ENCODE measurements at places on chromosomes 5 and 9.

GRCh38 chr5:103889500-103890209, 327.1 kb upstream of the NUDT12 start:
- DNase-seq: no peak

DNA sequence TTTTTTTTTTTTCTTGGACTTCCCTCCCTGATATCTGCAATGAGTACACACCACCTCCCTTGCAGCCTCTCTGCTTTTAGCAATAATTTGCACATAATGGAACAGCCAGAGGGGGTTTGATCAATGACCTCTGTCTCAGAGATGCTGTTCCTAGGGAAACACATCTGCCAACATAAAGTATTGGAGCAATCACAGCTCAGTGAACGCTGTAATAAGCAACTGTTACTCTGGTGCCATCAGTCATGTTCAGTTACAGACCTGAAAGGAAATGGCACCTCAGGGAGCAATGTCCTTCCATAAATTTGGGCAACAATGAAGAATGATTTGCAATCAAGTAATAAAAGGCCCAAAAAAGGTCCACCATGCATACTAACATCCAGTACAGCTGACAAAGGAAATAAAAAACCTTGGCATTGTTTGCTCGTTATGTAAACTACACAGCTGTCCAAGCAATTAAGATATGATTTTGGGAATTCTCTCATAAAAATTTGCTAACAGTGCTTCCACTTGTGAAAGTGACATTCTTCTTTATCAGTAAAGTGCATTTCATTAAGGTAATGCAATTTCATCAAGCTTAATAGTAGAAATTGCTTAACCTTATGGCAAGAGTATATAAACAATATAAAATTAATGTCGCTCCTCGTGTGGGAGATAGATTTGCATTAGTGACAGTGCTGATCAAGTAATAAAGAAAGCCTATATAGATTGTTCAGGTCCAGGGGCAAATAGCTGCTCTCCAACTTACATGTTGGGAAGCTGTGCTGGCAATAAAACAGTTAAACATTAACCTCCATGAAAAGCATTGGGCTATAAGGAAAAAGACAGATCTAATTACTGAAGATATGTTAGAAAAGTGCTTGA, 167.8 kb downstream of the RASEF start:
- no peak for DNase-seq

DNA sequence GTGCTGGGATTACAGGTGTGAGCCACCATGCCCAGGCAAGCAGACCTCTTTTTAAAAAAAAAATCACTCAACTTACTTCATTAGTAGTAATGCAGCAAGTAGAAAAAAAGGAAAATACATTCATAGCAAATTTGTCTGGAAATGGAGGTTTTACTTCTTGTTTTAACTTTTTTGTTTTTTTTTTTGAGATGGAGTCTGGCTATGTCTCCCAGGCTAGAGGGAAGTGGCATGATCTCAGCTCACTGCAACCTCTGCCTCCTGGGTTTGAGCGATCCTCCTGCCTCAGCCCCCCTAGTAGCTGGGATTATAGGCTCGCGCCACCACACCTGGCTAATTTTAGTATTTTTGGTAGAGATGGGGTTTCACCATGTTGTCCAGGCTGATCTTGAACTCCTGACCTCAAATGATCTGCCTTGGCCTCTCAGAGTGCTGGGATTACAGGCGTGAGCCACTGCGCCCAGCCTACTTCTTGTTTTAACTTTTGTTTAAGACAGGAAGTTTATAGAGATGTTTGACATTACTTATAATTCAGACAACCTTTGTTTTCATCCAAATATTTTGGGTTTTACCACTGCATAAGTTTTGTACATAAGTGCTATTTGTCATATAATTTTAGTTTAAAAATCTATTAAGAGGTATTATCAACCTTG, 26.5 kb downstream of the UBE2R2 start:
- DNase-seq: no peak

- DNase-seq: no peak
Observed at GRCh38 chr5:142819292-142819691, 49.1 kb downstream of the ARHGAP26 start.

DNA sequence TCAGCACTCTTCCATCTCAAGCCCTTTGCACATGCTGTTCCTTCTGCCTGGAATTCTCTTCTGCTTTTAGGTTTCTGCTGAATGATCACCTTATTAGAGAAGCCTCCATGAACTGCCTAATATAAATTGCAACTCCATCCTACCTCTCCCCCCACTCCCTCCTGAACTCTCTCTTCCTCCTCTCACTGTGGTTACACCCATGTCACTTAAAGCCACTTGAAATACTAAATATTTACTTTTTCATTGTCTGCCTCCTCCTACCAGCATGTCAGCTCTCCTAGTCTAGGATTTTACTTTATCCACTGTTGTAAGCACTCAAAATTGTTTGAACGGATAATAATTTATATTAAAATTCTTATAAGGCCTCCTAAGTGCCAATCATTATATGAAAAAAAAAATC, 43.8 kb downstream of the ACTL7B start:
- DNase-seq: no peak

DNA sequence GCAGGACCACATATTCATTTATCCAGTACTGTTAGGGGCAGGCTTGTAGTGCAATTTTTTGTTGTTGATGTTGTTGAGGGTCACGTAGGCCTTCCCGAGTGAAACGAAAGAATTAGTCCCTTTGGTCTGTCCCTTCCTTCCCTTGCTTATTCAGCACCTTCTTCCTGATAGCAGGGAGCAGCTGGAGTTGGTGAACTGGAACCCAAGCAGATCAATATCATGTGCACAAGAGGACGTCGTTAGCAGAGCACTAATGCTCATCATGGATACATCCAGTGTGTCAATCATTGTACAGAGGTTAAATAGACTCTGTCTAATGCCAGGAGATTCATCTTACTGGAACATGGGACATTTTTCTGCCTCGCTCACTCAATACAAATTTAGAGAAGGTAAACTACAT, 33.0 kb upstream of the MAP1B start:
- DNase-seq: no peak

- no peak for DNase-seq
Observed at GRCh38 chr5:92424785-92425426, 1041.8 kb upstream of the ARRDC3 start.

DNA sequence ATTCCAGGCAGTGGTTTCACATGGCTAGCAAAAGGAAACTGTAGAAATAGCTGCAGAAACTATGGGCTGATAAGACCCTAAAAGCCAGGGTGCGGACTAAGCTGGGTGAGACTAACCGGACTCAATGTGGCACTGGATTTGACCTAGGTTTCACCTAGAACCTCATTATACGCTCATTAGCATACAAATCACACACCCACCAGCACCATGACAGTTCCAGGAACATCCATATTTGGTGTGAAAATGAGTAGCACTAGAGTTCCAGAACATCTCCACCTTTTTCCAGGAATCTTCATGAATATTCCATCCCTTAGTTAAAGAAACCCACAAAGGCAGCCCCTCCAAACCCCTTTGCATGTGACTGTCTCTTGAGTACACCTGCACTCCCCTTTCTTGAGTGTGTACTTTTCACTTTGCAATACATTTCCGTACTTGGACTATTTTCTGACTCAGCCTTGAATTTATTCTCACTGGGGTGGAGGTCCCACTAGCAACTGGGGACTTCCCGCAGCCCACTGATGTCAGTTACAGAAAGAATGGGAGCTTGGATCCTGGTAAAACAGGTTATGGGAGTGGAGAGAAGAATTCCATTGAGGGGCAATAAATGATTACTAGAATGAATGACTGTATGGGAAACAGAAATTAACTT, 58.0 kb upstream of the SPATA31C2 start:
- no peak for DNase-seq

DNA sequence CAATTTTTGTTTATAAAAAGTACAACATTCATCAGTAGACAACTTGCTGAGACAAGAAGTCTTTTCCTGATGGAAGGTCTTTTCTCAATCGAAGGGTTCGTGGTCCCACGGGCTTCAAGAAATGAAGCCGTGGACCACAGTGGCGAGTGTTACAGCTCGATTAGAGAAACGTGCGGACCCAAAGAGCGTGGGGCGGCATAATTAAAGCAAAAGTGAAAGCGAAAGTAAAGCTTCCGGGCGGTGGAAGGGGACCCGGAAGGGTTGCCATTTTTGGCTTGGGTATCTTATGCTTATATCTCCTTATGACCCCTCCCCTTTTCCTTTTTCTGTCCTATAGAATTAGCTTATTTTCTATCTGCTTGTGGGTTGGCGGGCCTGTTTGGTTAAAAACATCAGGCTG, 2309.4 kb upstream of the ACO1 start:
- DNase-seq: no peak

DNA sequence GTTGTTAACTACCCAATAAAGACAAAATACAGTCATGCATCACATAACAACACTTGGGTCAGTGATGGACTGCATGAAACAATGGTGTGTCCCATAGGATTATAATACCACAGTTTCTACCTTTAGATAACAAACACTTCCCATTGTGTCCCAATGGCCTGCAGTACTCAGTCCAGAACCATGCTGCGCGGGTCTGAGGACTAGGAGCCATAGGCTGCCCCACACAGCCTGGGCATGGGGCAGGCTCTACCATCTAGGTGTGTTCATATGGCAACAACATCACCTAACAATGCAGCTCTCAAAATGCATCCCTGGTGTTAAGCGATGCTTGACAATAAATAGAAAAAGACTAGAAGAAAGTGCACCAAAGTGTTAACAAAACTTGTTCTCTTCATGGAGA, 6.8 kb downstream of the IPPK start:
- DNase-seq: no peak

DNA sequence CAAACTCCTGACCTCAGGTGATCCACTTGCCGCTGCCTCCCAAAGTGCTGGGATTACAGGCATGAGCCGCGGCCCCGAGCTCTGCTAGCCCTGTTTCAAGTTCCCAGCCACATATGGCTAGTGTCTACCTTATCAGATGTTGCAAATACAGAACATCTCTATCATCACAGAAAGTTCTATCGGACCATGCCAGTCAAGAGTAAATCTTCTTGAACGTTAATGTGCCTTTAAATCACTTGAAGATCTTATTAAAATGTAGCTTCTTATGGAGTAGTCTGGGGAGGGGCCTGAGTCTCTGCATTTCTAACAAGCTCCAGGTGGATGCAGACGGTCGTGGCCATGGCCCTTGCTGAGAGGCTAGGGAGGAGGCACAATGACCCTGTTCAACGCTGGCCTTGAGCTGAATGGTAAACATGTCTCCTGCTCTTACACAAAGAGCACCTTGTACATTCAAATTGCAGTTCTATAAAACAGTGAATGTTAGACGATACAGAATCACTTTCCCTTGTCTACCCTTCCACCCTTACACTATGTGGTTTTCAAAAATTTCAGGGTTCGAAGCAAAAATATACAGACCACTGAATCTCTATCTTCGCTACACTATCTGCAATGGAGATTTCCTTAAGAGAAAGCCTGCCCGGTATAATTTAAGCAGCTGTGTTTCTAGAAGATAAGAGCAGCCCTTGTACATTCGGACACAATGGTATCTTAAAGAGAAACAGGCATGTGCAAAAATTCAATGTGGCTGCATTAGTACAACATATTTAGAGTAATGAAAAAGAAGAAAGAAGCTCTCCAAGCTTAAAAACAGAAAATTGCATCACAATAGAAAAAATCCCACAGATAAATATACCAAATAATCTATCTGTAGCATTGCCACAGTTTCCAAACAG, 114.1 kb downstream of the FRMD3 start:
- no peak for DNase-seq

DNA sequence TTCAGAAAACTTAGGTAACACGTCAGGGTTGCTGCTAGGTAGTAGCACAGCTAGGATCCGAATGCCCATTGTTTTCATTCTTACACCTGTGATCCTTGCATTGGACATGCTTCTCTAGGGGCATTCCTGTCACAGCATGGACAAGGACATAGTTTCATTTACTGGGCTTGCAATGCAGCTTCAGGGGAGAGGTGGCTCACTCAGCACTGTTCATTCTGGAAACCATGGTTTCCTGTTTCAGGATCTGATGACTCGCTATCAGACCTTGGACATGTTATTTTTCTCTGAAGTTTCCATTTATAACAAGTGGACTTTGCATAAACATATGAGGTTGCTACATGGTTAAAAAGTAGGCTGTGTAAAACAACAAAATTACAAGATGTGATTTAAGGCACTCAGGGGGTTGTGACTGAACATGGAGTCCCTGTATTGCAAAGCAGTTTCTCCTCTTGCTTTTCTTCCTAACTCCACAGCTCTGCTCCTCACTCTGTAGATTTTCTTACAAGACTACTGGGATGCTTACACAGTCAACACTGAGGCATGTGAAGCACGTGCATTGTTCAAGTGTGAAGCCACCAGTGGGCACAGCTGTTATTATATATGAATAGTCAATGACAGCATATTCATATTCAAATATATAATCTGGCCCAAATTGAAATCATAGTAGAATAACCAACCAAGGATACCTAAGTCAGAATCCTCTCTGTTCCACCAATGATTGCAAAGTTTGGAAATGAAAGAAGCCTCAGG, 66.1 kb upstream of the STK32A start:
- no peak for DNase-seq

DNA sequence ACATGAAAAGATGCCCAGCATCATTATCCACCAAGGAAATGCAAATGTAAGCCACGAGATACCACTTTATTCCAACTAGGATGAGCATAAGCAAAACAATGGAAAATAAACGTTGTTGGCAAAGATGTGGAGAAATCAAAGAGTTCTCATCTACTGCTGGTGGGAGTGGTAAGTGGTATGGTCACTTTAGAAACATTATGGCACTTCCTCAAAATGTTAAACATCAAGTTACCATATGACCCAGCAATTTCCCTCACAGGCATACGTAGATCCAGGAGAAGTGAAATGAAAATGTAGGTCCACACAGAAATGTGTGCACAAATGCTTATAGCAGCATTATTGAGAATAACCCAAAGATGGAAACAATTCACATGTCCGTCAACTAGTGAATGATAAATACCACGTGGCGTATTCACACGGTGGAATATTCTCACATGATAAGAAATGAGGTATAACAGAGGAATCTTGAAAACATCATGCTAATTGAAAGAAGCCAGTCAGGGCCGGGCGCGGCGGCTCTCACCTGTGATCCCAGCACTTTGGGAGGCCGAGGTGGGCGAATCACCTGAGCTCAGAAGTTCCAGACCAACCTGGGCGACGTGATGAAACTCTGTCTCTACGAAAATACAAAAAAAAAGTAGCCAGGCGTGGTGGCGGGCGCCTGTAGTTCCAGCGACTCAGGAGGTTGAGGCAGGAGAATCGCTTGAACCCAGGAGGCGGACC, 16.4 kb upstream of the FLT4 start:
- DNase-seq: no peak

DNA sequence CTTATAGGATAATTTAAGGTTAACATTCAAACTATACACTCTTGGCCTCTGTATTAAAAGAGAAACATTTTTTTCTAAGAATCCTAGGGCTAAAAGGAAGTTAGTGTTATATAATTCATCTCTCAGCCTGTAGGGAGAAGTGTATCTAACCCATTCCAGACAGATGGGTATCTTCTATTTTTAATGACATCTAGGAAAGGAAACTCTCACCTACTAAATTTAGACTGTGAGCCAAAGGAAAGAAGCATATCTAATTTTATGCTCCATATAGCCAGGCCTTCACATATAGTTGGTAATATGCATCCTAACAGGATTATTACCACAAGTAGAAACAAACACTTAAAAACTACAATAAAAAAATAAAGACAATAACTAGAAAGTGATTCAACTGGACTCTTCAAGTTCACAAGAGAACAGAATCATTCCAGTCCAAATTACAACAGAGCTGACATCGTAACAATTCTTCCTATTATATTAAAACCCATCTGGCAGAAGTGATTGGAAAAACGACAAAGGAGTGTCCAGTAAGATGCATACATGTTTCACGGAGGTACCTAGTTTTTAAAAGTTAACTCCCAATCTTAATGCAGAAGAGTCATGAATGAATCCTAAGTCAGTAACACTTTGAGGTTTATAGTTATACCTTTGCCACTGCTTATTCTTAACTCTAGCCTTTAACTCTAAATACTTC, 39.4 kb downstream of the SCAI start:
- DNase-seq: no peak

- no peak for DNase-seq
Observed at GRCh38 chr5:58455066-58455465, 4.8 kb downstream of the PLK2 start.
